ENCODE measurements at places on chromosomes 16 and 17.

DNA sequence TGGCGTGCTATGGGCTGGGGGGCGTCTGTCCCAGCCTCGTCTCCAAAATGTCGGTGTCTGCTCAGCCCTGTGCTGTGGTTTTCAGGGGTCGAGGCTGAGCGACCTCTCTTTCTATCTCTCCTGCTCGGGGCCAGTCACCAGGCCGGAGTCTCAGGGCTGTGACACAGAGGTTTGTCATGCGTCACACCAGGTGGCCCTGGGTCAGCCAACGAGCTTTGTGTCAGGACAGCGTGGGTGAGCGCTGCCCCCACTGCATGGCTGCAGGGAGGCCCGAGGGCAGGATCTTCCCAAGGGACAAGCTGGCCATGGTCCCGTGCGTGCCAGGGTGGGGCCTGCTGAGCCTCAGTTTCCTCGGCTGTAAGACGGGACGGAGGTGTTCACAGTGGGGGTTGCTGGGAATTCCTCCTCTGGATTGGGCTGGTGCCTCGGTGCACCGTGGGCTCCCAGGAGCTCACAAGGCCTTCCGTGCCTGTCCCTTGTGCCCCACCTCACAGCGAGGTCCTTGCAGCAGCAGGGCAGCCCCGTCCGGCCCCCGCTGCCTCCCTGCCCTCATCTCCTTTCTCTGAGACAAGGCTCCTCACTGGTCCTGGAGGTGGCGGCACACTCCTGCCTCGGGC, 50.5 kb downstream of the CBFA2T3 start:
- no peak for DNase-seq

DNA sequence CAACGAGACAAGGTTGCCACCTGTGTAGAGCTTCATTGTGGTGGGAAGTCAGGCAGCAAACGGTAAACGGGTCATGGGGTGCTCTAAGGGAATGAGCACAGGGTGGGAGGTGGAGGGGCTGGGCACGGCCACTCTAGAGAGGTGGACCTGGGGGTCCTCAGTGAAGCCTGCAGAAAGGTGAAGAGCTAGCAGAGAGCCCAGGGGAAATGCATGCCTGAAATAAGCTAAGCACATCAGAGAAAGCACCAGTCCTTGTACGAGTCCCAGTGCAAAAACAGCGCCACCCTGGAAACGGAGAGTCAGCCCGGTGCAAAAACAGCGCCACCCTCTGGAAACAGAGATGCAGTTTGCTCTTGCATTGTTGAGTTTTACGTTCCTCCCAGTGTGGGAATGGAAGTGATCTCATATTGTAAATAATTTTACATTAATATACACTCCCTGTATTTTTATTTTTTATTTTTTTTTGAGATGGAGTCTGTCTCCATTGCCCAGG, 65.0 kb downstream of the TBC1D16 start:
- peak; percentile 18 for DNase-seq

- DNase-seq, result no peak
Measured at GRCh38 chr17:38442548-38442947, 14.3 kb downstream of the ARHGAP23 start.

DNA sequence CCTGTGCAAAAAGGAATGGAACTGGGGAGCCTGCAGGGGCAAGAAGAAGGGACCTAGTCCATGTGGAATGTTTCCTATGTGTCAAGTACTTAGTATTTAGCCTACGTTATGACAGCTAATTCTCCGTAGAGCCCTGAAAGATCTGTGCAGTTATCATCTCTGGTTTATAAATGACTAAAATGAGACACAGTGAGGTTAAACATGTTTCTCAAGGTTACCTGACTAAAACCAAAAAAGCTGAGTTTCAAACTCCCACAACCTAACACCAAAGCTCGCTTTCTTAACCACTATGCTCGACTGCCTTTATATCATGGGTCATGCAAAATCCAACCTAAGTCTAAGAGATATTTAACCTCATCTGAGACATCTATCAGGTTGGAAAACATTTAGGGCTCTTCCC, 53.3 kb upstream of the CCL2 start:
- DNase-seq, result no peak

DNA sequence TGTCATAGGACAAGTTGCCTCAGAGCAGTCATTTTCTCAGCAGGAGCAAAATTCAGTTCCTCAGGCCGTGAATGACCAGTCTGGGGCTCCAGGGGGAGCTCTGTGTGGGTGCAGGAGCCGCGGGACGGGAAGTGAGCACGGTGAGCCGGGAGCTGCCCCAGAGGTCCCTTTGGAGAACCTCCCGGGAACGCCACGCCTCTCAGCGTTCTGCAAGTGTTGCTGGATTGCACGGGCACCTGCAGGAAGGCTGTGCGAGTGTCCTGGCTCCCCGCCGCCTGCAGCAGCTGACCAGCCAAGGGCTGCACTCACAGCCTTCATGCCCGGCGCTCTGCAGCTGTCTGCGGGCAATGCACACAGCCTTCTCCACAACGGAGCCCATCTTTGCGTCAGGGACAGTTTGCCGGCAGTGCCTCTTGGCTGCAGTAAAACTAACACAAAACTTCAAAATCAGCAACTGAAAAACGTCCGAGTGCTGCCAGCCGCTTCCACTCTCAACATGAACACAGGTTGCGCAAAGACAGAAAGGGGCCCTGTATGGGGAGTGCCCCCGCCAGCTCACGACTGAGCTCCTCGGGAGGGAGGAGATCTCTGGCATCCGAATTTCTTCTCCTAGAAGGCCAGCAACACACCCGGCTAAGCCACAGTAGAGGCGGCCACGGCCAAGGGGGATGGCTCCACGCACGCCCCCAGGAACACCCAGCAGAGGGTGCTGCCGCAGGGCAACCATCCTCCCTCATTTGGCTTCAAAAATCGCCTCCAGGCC, 16.0 kb downstream of the NDUFAF8 start:
- no peak for DNase-seq

GRCh38 chr17:11122908-11123307, 118.1 kb upstream of the SHISA6 start:
- DNase-seq, result no peak

GRCh38 chr16:49276646-49277385, 4.8 kb downstream of the CBLN1 start:
- DNase-seq, result no peak

DNA sequence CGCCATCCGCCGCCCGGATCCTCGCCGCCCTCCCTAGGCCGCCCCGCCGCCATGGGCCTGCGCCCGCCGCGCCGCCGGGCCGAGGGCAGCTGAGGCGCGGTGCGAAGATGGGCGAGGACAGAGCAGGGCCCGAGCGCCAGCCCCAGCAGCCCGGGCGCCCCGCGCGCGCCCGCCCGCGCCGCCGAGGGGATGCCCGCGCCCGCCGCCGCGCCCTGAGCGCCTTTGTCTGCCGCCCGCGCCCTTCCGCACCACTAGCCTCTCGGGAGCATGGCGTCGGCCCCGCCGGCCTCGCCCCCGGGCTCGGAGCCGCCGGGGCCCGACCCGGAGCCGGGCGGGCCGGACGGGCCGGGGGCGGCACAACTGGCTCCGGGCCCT, 278 bp downstream of the RAB11FIP3 start:
- DNase-seq, result no peak

GRCh38 chr17:62800585-62800984, 7.5 kb downstream of the MARCHF10 start:
- DNase-seq, result no peak

- DNase-seq, result peak; percentile 84
Measured at GRCh38 chr16:29007730-29008593, 23.1 kb downstream of the LAT start.

DNA sequence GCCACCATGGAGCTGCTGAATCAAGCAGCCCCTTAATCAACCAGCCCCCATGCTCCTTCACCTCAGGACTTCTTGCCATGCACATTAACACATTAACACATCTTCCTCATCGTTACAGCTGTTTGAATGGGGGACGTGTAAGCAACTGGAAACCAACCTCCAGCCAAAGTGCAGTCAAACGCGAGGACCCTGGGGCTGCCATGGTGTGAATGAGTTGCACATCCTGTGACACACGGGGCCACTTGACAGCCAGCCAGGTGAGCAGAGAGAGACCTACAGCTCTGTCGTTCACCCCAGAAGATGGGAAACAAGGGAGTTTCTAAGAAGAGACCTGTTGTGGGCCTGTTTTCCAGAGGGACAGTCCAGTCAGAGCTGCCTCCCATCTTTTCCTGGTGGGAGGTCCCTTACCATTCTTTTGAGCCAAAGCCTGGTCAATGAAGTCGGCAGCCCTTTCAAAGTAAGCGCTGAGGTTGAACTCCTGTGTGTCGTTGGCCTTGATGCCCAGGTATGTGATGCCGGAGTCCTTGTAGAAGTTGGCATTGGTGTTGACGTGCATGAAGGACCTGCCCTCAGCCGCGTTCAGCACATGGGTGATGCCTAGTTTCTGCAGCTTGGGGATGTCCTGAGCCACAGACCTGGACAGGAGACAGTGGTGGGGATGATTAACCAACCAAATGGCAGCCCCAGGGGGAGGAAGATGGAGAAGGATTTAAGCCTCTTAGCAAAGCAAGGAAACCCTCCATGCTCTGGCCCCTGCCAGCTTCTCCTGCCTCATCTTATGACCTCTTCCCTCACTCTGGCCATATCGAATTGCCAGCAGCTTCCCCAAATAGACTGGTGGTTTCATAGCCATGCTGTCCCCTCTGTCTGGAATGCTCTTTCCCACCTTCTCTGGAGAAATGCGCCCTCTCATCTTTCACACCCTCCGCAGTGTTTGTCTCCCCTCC, 4.2 kb downstream of the DUSP3 start:
- DNase-seq, result no peak

DNA sequence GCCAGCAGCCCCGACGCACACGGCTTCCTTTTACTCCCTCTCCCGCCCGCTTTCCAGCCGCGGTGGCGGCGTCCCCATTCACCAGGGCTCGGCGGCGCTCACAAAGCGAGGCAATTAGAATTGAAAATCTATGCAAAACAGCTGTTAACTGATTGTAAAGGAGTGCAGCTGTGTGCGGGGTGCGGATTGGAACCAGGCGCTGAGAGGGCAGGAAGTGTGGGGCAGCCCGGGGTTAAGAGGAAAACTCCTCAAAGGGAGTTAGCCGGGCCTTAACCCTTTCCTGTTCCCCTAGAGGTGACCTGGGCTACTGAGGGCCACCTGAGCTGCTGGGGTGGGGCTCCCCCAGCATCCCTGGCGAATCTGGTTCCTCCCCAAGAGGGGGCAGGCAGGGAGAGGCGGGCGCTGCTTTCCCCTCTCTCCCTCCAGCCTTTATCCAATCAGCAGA, 5.8 kb upstream of the GSE1 start:
- DNase-seq, result no peak

DNA sequence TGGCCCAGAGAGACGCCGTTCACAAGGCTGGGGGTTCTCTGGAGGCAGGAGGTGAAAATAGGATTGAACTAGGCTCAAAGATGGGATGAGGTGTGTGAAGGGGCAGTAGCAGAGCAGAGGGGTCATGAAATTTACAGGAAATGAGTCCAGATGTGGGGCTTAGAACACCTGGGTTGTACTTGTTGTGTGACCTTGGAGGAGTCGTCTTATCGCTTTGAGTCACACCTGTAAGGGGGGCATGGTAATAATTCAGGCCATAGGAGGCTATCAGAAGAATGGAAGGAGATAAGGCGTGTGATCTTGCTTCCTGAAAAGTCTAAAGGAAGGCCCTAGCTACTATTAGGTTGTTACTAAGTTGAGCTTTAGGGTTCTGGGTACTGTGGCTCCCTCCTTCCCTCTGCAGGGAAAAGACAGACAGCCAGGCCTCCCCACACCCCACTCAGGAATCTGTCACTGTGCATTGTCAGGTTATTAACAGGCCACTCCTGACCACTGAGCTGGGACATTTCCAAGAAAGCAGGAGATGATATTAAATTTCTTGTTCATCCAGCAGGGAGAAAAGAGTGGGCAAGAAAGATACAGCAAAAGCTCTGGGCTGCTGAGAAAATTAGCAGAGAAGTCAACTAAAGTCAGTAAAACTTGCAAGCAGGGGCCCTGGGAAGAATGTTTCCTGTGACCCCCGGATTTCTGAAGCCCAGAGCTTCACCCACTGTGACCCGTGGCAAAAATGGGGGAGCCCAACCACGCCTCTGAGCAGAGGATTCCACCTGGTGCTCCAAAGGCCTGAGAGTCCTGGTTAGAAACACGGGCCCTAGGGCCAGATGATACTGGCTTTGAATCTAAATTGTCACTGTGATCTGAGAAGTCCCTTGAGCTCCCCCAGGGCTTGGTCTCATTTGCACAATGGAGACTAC, 6.0 kb upstream of the CDC42EP4 start:
- no peak for DNase-seq

DNA sequence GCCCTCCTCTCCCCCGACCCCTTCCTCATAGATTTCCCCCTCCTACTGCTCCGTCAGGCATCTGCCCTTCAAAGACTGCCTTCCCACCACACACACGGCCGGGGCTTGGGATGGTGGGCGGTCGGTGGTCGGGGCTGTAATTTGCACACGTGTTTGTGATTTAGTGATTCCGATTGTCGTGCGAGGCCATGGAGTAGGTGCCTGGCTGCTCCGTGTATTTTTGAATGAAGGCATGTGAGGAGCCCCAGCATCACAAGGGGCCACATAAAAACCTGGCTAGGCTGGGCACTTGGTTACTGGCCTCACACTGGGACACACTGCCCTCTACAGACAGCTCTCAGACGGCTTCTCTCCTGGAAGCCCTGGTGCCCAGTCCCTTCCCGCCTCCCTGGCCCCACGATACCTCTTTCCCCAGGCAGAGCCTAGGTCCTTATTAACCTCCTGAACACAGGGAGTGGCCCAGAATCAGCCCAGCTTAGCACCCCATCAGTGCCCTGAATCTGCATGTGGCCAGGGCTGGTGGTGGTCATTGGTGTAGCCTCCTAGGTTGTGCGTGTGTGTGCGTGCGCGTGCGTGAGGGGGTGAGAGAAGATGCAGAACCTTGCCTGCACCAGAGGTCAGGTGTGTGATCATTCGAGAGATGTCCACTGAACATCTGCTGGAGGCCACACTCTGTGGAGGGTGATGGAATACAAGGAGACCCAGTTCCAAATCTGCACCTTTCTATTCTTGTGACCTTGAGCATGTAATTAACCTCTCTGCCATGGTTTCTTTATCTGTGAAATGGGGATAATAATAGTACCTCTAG, 1.3 kb upstream of the SOCS1 start:
- peak; percentile 62 for DNase-seq

DNA sequence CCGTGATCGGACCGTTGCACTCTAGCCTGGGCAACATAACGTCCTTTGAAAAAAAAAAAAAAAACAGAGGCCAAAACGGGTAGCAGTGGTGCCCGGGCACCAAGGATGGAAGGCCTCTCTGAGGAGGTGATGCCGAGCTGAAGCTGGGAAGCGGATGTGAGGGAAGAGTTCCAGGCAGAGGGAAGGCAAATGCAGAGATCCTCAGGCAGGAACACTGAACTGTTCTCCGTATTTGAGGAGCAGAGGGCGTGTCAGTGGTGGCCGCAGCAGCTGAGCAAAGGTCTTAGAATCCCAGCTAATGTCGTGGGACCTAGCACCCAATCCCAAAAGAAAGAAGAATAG, 656 bp upstream of the KCTD13 start:
- no peak for DNase-seq

DNA sequence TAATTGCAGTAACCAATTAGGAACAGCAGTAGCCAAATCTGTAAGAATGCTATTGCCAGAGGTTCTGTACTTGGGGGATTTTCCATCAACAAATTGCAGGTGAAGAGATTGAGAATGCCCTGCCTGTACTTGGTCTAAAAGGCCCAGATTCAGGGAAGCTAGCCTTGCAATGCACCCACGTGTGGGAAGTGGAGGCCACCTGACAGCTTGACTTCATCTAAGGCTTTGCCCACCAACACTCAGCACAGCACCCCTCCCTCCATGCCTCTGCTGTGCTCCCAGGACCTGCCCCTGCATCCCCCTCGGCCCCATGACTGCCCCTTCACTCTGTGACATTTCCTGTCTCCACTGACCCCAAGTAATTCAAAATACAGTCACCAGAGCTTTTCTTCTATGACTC, 79.1 kb upstream of the CDH5 start:
- no peak for DNase-seq
